ENCODE measurements at places on chromosomes 3 and 15.

- DNase-seq = peak; percentile 54
Measured at GRCh38 chr15:28098766-28099554, at the start of gene OCA2. Gene OCA2, minus strand, starts transcription at chr15:28099315. Its CDS starts 17,441 bp downstream, at chr15:28081874.

DNA sequence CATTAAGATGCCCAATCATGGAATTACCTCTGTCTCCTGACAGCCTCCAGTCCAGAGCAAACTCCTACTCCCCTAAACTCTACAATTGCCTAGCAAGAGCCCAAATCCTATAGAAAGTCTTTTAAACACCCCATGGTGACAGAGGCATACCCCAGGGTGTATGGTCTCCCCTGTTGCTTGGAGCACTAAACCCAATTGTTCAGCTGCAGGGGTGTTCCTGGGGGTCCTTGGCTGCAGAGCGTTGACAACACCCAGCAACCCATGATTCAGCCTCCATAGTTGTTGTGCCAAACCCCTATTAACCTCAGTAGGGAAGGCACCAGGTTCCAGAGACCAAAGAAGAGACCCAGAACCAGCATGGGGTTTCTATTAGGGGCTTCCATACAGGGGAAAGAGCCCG is 41.8 kb upstream of the NEDD4 start:
- no peak for DNase-seq

- no peak for DNase-seq
Measured at GRCh38 chr15:66646799-66647198, 55.2 kb upstream of the SMAD6 start.

DNA sequence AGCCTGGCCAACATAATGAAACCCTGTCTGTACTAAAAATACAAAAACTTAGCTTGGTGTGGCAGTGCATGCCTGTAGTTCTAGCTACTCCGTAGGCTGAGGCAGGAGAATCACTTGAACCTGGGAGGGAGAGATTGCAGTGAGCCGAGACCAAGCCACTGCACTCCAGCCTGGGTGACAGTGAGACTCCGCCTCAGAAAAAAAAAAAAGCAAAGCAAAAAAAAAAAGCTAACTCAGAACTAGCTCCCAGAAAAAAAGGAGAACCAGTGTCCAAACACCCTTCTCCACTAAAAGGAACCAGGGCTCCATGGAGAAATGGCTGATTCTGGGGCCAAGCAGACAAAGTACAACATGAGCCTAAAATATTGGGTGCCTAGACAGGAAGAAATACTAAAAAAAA is 16.7 kb upstream of the CRTC3 start:
- no peak for DNase-seq

DNA sequence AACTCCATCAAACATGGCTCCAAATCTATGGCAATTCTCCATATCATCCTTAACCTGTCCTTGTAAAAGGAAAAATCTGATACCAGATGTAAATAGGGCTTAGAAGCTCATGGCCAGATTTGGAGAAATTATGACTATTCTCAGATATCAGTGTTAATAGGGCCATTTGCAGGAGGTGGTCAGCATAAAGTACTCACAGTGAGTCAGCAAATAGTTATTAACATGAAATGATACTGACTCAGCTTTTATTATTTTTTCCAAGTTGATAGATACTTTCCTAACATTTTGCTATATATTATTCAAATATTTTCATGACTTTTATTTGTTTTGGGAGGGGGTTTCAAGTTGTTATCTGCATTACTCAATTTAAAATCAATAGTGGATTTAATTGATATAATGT is 255.8 kb downstream of the MFSD1 start:
- no peak for DNase-seq
